Nephron progenitor cell (in vitro differentiated cells): ENCODE measurements at places on chromosomes 1 and 21.
A peak's percentile ranks its signal among the peaks of the same experiment; 100 is the strongest.

DNA sequence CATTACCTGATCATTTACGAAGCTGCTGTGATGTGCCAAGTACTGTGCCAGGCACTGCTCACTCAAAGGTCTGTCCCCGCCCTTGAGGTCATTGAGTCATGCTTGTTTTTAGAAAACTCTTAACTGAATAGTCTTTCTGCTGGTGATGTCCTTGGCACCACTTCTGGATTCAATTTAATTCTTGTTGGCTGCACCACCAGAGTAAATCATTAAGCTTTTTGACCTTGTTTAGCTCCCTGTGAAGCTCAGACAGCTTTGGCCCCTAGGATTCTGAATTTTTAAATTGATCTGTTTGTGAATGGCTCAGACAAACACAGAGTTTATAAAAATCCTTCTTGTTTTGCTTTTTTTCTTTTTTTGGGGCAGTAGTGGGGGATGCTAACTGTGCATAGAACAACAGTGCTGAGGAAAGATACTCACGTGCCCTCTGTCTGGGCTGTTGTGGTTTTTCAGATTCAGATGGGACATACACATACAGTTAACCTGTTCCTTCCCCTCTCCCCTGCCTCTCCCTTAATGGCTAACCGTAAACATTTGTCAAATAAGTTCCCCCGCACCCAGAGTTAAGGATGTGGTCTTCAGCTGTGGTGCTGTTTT, 67.6 kb downstream of the MTR start:
- no peak for DNase-seq

DNA sequence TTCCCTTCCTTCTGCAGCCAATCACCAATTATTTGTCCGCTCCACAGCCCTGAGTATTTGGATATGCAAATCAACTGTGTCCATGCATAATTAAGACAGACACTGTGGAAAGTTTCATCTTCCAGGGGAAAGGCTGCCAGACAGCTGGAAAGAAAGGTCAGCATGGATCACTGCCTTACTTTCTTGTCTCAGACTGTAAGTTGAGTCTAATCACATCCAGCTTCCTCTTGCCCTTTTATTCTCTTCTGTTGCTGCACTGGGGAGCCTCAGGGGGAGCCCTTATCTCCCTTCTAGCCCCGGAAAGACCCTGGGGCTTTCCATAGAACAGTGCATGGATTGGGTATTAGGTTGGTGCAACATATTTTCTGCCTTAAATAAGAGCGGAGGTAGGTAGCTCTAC, 182.9 kb downstream of the OMA1 start:
- peak; percentile 4 for DNase-seq

- peak; percentile 60 for DNase-seq
These were observed 82.2 kb upstream of the BMP8A start for GRCh38 chr1:39409055-39409816.

- no peak for DNase-seq
These were observed 56.3 kb downstream of the HTR6 start for GRCh38 chr1:19720973-19721372.

- DNase-seq, result no peak
These were observed 2.1 kb upstream of the FCRLB start for GRCh38 chr1:161719325-161719611.

DNA sequence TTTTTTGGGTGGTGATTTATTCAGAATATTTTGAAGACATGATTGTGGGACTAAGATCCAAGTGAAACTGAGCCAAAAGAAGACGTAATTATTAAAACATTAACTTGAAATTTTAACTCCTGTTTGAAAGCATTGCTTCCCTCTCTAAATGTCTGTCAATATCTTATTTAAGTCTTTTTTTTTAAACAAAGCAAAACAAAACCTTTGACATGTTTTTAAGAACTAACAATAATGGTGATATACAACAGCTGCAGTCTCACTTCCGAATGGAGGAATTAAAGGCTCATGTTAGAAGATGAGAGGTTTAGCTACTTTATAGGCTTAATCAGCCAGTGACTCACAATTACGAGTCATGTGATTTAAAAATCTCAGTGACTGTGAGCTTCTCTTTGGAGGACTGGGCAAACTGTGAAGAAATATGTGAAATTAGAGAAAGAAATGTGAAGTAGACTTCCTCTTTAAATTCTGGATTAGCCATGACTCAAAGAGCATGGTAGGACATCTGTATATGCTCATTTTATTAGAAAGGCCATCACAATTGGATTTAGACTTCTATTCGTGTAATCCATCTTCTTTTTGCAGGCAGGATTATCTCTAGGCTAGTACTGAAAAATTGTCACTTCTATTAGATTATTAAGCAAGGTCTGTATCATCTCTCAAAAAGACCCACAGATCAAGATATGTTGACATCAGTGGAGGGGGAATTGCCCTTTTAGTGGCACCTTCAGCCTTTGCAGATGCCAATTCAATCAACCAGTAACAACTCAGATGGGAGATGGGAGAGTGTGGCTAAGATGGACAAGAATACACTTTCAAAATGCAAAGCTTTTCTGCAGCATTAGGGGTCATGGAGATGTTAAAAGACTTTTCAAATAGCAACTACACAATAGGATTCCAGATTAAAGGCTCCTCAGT, 28.7 kb downstream of the KCNA3 start:
- no peak for DNase-seq

- peak; percentile 38 for DNase-seq
These were observed 8.7 kb upstream of the MDM4 start for GRCh38 chr1:204507317-204508105.

DNA sequence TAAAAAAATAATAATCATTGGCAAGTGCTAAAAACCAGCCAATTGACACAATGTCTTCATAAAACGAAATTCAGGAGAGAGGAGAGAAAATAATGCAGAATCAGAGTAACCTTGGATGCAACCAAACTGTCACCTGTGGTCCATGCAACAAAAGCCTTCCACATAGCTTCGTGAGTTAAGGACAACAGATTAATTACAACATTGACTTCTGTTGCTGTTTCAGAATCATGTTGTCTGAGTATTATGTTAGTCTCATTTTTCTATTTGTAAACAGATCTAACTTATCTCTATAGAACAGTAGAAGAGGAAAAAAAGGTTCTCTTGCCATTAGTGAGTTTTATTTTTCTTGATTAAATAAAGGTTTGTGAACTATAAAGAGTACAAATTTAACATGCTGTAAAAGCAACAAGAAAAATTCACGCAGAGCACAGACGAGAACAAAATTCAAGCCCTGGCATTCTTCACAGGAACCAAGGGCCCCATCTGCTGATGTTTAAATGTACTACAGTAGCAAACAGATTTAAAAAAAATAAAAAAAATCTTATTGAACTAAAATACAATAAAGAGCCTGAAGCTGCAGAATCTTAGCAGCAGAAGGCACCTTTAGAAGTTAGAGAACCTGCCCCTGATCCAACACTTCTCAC, 381.1 kb upstream of the PKN2 start:
- peak; percentile 8 for DNase-seq

DNA sequence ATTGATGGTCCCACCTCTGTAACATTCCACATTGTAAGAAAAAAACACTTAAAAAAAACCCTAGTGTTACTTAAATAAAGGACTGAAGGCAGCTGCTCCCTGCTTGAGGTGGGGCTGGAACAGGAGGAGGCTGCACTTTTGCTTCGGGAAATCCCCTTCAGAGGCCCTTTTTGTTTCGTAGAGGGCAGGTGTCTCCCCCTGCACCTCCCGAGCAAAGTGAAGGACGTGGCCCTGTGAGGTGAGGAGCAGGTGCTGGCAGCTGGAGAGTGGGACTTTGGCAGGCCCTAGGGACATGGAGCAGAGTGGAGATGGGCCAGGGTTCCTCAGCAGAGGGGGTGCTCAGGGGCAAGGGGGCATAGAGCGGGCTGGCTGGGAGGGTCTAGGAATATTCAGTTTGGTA, 33.4 kb upstream of the WNT4 start:
- DNase-seq, result no peak

- DNase-seq, result no peak
These were observed 21.6 kb downstream of the HSF2BP start for GRCh38 chr21:43637530-43638158.

DNA sequence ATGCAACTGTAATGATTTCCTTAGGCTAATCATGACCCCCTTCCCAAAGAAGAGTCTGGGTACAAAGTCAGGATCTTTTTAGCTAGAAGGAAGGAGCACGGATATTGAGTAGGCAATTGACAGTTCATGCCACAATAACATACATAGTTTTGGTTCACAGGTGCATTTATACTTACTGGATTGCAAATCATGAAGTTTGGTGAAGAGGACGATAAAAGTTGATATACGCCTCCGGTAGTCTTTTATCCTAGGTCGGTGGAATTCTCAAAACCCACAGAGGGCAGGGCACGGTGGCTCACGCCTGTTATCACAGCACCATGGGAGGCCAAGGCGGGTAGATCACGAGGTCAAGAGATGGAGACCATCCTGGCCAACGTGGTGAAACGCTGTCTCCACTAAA, 265.4 kb upstream of the PRMT6 start:
- no peak for DNase-seq

DNA sequence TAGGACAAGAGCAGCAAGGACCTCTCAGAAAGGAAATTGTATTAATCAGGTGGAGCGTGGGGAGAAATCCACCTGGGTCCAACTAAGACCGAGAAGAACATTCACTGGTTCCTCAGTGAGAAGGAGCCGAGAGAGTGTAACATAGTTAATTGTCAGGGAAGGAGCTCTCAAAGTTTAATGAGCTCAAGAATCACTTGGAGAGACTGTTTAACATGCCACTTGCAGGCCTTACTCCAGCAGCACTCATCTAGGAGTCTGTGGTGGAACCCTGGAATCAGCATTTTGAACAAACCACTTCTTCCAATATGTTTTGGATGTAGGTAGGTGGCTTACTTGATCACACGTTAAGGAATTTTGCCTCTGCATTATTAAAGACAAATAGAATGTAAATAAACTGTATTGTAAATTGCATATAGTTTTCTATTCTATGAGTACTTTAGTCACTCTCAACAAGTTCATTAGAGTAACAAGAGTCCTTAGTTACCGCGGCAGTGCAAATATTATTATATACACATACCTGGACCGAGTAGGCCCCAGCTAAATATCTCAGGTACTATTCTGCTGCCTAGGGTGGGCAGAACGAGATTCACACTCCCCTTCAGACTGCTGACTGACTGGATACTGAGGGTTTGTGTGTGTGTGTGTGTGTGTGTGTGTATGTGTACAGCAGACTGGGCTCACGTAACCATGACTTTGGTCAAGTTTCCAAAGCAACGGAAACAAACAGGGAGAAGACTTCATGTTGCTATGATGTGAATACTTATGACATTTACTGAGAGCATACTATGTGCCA, 203.2 kb upstream of the USP24 start:
- DNase-seq, result no peak

- DNase-seq, result no peak
These were observed 6.5 kb downstream of the PGLYRP4 start for GRCh38 chr1:153342178-153342577.

GRCh38 chr1:75129983-75130789, 4.0 kb upstream of the LHX8 start:
- DNase-seq, result no peak

GRCh38 chr1:182484067-182484466, 34.1 kb downstream of the RGSL1 start:
- no peak for DNase-seq

DNA sequence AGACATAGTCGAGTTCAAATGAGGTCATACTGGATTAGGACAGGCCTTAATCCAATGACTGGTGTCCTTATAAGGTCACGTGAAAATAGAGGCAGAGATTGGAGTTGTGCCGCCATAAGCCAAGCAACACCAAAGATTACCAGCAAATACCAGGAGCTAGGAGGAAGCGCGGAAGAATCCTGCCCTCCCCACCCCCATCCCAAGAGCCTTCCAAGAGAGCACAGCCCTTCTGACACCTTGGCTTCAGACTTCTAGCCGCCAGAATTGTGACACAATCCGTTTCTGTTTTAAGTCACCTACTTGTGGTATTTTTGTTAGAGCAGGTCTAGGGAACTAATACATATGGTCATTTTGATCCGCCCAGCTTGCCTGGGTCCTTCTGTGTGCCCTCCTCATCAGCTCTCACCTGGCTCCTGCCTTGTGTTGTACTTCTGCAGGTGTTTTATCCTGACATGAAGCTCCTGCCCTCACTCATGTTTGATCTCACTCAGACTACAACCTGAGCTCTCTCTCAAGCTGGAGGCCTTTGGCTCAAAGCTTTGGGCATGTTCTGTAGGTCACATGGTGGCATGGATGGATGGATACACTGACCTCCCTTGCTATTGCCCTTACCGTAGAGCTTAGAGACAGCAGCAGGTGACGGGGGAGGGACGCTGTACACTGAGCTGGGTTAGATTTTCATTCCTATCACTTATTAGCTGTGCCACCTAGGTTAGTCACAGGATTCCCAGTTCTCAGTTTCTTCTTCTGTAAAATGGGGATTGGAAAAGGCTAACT, 10.7 kb upstream of the NUAK2 start:
- DNase-seq, result no peak

DNA sequence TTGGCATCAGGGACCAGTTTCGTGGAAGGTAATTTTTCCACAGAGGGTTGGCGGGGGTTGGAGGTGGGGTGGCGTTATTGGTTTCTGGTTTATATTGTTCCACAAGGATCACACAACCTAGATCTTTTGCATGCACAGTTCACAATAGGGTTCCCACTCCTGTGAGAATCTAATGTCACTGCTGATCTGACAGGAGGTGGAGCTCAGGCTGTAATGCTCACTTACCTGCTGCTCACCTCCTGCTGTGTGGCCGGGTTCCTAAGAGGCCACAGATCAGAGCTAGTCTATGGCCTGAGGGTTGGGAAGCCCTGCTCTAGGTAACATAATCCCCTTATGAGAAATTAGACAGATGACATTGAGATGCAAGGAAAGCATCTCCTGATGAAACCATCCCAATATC, 12.6 kb downstream of the GBP5 start:
- DNase-seq, result no peak

GRCh38 chr1:94927405-94928175, 680 bp upstream of the CNN3 start:
- no peak for DNase-seq

DNA sequence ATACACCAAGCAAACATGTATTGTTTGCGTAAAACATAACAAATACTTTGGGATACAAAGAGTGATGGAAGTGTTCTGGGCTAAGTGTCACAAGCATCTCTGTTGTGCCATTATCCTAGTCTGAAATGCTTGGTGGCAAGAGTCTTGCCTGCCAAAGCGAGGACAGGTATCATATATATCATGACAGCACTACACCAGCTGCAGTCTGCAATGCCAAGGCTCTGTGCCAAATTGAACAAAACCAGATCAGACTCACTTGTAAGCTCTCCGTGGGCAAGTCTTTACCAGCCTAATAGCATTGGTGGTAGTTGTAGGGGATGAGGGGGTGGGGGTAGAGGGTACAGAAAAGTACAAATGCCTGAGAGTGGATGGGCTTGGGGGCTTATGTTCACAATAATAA, 119.2 kb downstream of the RWDD3 start:
- no peak for DNase-seq

GRCh38 chr1:50415235-50416149, 7.8 kb downstream of the DMRTA2 start:
- DNase-seq, result no peak

GRCh38 chr1:161307892-161308638, 1.7 kb downstream of the MPZ start:
- no peak for DNase-seq
